ENCODE measurements at places on chromosomes 6 and 20.

- no peak for DNase-seq
Measured at GRCh38 chr6:71766146-71766760, 120.1 kb upstream of the RIMS1 start.

DNA sequence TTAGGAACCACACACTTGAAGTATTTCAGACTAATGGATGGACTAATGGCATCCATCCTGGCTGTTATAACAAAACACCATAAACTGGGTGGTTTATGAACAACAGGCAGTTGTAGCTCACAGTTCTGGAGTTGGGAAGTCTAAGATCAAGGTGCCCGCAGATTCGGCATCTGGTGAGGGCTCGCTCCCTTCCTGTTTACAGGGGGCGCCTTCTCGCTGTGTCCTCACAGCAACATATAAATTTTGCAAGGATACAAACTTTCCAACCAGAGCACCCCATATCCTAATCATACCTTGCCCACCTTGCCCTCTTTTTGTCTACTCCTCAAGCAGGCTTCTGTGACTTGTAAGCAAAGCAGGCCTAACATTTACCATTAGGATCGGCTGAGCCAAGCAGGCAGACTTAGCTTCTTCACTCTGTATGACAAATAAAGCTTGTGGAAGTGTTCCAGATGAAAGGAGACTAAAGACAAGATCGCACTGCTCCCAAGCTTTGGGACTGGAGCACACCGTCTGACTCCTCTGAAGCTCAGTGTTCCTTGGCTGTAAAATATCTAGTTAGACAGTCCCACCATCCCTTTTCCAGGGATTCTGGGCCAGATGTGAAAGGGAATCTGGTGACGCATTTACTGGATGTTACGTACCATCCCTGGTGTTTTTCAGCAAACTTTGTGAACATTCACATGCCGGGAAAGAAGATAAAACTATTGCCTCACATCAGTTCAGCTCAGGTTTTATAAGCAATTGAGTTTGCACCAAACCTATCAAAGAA, 34.9 kb downstream of the GFOD1 start:
- no peak for DNase-seq

DNA sequence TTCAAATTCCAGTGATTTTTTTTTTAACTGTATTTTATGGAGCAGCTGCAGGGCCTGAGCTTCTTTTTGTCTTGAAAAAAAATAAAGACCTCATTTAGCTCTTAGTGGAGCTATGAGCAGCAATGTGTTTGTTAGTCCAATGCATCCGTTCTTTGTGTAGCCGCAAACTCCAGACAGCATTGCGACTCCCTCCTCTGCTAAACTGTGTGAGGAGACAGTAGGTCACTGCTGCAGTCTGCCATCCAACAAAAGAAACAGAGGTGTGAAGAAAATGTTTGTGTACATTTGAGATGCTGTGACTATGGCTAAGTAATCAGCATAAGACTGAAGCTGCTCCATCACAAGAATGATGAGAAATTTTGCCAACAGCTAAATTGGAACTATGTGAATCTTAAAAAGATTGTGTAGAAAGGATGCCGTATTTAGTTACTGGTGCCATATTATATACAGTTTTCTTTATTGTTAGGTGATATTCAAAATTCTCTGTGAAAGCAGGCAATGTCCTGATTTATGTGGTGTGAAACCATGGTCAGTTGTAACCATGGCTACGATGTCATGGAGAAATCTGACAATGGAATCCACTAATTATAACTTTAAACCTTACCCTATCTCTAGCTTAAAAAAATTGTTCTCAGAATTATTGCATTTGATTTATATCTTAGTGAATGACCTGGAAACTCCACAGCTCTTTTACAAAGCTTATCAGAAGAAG, 428.8 kb upstream of the EPHA7 start:
- DNase-seq: no peak

GRCh38 chr6:152026291-152026690, 218.8 kb downstream of the ESR1 start:
- no peak for DNase-seq

GRCh38 chr6:139370283-139370998, 4.0 kb downstream of the CITED2 start:
- no peak for DNase-seq

DNA sequence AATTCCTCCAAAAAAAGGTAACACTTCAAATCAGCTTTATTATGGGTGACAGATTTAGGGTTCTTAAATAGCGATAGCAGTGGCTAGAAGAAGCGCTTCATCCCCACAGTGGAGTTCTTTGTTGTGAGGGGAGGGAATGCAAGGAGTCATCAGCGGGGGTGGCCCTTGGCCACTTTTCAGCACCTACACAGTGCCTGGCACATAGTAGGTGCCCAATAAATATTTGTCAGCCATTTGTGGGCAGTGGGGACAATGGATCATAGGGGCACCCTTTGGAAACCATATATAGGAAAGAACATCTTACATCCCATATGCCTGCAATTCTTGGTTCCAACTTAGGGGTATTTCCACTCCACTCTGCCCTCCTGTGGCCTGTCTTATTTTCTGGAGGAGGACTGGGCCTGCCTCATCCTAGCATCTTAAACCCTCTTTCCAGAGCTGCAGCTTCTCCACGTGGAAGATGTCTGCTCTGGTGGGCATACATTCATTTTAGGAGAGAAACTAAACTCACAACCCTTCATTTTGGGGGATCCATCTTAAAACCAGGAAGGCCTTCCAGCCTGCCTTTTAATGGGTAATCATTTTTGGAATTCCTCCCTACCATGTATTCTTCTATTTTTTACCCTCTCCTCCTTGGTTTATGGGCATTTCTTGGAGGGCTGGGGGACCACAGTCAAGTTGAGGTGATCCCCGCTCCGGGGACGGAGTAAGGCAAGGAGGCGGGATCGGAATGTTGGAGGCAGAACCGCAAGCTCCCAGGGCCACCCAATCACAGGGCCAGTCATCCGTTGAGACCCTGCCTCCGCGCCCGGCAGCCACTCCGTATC, 2.6 kb upstream of the GPSM3 start:
- DNase-seq: no peak
